BJ (cell line): ENCODE measurements at places on chromosomes 11 and 22.

GRCh38 chr11:61552108-61552635, 28.7 kb downstream of the SYT7 start:
- no peak for DNase-seq

- no peak for DNase-seq
These were observed 91.3 kb downstream of the CDKN1C start for GRCh38 chr11:2794046-2794967.

- no peak for DNase-seq
These were observed 14.3 kb downstream of the OR52K1 start for GRCh38 chr11:4496557-4497248.

DNA sequence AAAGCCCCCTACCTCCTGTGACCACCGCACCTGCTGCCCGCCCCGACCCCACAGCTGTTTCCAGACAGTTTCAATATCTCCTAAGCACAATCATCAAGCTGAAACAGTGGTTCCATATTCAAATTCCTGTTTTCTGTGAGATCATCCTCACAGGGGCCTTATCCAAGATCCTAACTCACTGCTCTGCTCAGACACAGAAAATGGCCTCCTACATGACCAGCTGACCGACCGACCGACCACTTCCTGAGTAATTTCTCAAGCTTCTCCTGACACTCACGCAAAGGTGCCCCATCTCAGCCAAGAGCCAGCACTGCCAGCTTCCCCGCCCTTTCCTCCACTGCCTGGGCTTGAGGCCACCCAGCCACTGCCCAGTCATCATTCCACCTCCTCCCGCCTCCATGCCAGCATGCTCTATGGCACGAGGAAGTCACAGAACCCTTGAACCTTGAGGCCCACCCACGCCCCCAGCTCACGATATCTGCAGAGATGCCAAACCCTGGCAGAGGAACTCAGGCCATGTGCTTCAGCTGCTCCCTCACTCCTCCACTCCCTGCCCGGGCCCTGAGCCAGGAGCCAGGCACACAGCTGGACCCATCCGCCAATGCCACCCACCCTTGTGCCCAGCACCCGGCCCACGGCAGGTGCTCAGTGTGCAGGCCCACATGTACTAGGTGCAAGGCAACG, 14.0 kb downstream of the KIAA0930 start:
- no peak for DNase-seq

GRCh38 chr22:32339190-32340012, 18.3 kb upstream of the RFPL3 start:
- no peak for DNase-seq

GRCh38 chr11:131275580-131275979, 94.8 kb upstream of the NTM start:
- DNase-seq = no peak

GRCh38 chr11:2383852-2384804, 7.0 kb downstream of the CD81 start:
- no peak for DNase-seq

- DNase-seq = no peak
These were observed 26.9 kb upstream of the CCND1 start for GRCh38 chr11:69614085-69614484.

GRCh38 chr22:23847991-23848864, 9.4 kb upstream of the DERL3 start:
- no peak for DNase-seq

DNA sequence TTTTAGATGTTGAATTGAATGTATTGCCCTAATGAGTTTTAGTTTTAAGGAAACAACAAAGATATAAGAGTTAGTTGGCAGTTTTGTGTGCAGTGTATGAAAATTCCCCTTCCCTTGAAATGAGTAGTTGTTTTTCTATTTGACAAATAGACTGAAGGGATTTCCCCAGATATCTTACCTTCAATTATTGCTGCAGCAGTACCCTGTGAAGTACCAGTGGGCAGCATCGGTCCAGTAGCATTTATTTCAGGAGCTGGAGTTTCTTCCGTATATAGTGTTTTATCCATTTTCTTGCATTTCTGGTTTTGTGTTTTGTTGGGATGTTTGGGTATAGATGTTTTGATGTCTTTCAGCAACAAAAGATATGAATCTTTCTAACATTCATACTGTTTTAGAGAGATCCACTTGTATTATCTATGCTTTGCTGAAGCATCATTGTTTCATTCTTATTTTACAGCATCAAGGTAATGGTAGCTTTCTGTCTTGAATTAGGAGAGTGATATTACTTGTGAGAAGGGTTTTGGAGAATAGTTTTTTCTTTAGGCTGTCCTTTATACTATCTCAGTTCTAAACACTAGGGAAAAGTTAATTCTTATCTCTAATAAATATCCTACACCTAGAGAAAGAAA, 7.4 kb downstream of the KMT2A start:
- DNase-seq = no peak

GRCh38 chr11:61630089-61630488, 49.2 kb upstream of the SYT7 start:
- DNase-seq = no peak

- DNase-seq = no peak
These were observed 620.4 kb downstream of the BRD1 start for GRCh38 chr22:49207008-49208003.

DNA sequence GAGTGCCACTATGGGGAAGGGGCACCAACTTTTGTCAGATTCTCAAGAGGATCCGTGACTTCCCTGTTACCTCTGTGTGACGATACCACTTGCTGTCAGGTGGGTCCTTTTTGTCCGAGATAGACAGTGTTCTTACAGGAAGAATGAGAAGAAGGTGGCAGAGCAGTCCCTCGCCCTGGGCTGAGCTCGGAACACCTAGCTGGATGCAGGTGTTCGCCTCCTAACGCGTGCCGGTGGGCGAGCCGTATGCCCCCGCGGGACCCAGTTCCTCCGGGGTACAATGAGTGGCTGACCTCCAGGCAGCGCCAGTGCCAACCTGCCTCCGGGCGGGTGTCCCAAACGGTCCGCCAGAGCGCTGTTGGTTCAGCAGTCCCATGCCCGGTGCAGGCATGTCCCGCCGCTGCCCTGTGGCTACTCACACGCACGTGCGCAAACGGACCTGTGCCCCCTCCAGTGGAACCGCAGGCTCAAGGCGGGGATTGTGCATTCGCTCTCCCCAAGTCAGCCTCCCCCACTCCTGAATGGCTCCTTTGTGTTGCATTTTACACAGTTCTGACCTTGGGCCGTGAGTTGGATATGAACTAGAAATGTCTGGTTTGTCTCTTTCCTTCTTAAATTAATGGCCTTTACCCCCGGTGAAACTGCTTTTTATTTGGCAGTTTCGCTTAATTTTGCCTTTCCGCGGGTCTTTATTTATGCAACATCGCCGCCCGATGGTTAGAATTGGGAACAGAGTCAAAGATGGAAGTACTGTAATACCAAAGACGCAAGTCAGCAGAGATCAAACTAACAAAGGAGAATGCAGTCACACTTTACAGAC, 1.1 kb upstream of the ABTB2 start:
- no peak for DNase-seq

GRCh38 chr11:18907391-18907790, 31.8 kb downstream of the MRGPRX1 start:
- DNase-seq = no peak

GRCh38 chr22:47805394-47805935, 1043.0 kb downstream of the TBC1D22A start:
- DNase-seq = no peak

GRCh38 chr11:88288560-88288959, 49.0 kb downstream of the CTSC start:
- no peak for DNase-seq

- DNase-seq = no peak
These were observed 54.1 kb downstream of the MCAM start for GRCh38 chr11:119262668-119263351.

GRCh38 chr11:2399488-2400068, 972 bp upstream of the TSSC4 start:
- no peak for DNase-seq

DNA sequence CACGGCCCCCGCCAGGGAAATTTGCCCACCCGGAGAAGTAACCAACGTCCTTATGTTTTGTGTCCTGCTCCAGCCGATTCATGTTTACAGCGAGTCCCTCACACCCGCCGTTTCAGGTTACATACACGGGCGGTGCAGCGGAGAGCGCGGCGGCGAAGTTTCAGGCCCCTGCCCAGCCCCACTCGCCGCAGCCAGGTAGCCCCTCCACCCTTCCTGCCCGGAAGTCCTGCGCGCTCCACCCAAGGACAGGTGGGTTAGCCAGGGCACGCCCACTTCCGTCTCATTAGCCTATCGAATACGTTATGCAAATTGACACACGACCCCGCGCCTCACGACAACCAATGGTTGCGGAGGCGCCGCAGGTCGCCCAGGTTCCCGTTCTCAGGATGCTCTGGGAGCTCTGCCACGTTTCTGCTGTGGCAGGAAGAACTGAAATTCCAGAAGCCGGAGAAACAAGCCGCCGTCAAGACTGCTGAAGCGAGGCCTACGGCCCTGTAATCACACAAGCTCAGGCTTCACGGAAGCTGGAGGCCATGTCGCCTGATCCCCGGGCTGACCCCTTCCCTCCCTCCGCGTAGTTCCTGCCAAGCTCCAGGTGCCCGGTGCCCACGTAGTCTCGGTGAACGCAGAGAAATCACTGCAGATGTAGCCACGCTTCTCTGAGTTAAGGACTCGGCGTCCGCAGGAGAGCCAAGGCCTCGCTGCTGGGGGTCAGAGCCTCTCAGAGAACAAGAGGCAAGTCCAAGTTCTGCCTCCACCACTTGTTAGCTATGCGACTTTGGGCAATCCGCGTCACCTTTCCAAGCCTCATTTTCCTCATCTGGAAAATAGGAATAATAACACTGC, 22.4 kb upstream of the MYH9 start:
- no peak for DNase-seq

DNA sequence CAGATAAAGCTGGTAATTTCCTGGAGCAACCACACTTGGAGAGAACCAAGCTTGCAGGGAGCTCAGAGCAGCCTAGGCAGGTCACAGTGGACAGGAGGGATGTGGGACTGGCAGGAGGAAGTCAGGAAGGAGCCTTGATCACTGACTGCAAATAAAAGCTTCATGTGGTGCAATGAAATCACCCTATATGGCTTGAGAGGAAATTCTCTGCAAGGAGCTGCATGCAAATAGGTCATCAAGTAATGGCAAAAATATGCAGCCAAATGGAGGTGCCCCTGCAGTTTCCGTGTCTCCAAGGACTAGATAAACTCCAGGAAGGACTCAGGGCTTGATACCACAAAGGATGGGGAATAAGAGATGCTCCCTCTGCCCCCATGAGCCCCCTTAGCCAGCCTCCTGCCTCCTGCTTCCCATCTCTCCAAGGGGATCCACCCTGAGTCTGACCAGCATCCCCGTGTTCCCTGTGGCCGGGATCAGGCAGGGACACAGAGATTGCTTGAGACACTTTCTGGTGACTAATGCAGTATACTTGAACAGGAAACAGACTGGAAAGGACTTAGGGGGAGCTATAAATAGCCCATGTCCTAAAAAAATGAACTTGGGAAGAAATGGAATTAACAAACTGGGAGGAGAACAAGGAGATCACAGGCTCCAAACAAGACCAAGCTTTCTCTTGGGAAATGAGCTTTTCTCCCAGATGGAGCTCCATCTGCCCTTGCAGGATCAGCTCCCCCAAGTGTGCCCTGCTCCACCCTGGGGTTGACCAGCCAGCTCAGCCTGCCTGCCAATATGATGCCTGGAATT, 23.9 kb upstream of the MICAL2 start:
- peak; percentile 93 for DNase-seq

DNA sequence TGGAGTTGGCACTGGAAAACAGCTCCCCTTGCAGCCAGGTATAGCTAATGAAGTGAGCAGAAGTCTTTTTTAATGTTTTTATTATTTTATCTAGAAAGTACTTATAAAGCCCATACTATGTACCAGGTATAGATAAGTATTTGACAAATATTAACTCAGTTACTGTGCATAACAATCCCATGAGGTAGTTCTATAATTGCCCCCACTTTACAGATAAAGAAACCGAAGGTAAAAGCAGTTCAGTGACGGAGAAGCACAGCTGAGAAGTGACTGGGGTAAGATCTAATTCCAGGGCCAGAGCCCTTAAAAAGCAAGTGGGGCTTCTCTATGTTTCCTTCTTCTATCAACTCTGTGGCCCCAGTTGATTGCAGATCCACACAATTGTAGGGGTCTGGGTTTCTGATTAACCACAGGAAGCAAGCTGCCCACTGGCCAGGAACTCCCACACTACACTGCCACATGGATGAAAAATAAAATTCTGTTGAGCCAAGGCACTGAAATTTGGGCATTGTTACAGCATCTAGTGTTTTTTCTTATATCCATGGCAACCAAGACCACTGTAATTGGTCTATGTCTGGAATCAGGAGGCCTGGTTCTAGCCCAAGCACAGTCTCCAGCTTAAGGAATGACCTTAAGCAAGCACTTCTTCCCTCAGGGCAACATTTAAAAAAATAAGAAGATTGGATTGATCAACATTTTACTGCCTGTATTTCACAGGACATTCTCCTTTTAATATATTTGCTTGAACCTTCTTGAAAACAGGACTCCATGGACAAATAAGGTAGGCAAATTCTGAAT, 55.3 kb upstream of the TEAD1 start:
- no peak for DNase-seq

GRCh38 chr11:78228467-78228866, 39.7 kb downstream of the USP35 start:
- DNase-seq = no peak

DNA sequence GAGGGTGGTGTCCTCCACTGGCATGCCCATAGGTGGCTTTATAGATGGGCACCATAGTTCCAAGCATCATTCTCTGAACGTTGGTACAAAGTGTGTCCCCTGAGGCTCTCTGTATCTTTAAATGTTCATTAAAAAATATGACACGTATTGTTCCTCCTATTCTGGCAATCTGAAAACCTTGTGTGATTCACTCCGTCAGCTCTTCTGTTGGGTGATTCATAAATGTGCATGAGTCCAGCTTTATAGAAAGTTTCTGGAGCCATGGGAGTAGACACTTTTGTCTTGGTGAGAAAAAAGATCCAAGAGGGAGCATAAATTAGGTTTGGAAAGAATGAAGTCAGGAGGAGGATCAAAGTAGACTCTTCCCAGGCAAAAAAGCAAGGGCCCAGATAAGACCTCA, 728.8 kb downstream of the NELL1 start:
- no peak for DNase-seq

- no peak for DNase-seq
These were observed 88.4 kb downstream of the CCDC81 start for GRCh38 chr11:86463120-86463519.

GRCh38 chr11:4093519-4094347, 866 bp upstream of the RRM1 start:
- no peak for DNase-seq

- no peak for DNase-seq
These were observed 28.6 kb upstream of the APOL5 start for GRCh38 chr22:35688913-35689675.

GRCh38 chr22:26463101-26463661, 20.4 kb downstream of the HPS4 start:
- DNase-seq = no peak

GRCh38 chr11:117885777-117886176, 9.3 kb upstream of the FXYD6 start:
- no peak for DNase-seq
